ENCODE measurements at places on chromosomes 1 and 21.

DNA sequence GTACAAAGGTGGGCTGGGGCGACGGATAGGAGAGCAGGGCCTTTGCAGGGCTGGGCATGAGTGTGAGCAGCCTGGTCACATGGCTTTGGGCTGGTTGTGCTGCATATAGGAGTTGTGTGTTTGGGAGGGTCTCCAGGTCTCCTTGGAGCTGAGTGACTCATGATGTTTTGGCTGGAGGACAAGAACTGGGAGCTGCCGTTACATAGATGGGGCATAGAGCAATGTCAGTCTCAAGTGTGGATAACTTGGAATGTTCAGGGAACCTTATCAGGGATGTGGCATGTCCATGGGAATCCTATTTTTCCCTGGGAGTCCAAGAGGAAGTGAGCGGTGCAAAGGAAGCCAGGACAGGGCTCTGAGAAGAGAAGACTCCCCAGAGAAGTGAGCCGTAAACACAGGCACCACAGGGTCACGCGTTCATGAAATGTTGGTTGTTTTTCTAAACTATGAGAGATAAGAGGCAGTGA lies 136.4 kb upstream of the KCNE2 start:
- no peak for DNase-seq

GRCh38 chr1:11797525-11798216 lies 8.1 kb downstream of the MTHFR start:
- peak; percentile 90 for DNase-seq

GRCh38 chr1:209624558-209625549 lies 27.4 kb downstream of the LAMB3 start:
- DNase-seq, result no peak

DNA sequence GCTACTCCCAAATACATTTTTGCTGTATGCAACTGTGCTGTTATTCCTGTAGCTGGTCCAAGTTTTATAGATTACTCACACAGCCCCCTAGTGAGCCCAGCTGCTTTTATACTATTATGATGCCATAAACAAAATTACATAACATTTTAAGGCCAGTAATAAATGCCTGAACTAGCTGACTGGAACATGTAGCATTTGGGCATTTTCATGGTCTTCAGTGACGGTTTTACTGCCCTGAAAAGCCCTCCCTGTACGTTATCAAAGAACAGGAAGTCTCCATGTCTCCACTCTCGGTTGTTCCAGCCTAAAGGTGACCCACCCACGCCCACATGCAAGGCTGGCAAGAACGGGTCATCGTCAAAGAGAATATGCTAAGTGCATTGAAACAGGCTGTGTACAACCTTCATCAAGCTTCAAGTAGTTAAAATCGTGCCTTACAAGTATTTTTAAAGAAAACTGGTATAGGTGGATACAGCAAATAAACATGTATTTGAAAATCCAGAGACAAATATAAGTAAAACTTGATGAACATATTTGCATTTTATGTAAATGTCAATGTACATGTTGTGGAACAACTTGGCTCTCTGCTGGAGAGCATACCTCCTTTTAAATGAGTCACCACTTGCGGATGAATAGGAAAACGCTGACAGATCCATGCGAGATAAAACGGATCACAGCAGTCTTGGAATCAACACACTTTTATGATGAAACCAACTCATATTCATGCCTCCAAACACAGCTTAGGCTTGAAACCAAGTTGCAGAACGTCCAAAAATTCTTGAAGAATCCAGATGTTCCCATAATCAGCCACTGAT lies 520.5 kb downstream of the SMYD3 start:
- no peak for DNase-seq

- DNase-seq, result no peak
Observed at GRCh38 chr1:1357871-1358432, 403 bp downstream of the MXRA8 start.

DNA sequence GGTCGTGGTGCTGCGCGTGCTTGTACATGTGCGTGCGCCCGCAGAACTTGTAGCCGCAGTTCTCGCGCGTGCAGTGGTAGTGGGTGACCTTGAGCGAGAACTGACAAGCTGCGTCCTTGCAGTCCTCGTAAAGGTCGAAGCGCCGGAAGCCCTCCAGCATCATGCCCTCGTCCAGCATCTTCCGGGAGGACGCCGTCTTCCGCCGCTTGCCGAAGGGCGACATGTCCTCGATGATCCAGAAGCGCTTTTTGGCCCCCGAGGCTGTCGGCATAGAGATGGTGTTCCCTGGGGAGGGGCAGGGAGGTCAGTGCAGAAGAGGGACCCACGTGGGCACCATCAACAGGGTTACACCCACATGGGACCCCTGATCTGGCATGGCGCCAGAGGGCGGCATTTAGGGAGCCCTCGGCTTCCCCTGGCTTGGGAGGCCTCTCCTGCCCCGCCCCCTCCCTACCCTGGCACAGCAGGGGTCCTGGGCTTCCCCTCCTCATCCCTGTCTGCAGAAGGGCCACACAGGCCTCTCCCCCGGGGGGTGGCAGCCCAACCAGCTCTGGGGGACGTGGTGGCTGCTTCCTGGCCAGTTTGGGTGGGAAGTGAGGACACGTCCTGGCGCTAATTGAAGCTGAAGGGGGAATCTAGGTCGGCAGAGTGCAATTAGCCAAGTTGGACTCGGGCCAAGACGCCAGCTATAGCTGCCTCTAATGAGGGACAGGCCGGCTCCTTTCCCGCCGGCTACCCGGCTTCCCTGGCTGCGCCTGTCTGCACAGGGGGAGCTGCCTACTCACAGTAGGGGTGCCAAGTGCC lies 156.5 kb downstream of the CASZ1 start:
- DNase-seq, result no peak

DNA sequence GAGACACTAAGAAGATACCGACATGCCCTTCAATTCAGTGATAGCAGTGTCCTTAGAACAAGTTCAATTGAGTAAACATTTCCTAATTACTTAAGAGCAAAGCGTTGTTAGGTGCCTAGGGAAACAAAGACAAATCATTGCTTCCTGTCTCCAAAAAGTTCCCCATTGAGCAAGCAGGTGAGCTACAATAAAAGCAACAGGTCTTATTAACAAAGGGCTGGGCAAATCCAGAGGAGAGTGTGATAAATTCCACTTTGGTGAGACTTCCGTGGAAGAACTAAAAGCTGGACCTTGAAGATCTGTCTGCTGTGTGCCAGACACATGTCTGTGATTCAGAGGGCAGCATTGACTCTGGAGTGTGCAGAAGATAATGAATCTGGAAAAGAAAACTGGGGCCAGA lies 1.9 kb upstream of the TUT4 start:
- DNase-seq, result no peak

DNA sequence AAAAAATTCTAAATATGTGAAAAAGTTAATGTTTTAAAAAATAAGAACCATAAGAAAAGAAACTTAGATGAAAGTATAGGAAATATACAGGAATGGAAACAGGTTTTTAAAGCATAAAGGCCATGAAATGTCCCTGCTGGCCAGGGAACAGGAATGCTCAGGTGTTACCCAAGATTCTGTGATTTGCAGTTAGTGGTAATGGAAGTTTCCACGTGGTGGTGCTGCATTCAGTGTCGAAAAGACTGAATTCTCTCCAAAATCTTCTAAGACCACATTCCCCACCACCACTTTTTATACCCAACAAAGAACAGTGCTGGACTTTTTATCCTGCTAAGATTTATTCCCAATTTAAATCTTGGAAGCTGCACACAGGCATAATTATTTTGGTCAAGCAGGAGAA lies 126.2 kb downstream of the PRRX1 start:
- no peak for DNase-seq

DNA sequence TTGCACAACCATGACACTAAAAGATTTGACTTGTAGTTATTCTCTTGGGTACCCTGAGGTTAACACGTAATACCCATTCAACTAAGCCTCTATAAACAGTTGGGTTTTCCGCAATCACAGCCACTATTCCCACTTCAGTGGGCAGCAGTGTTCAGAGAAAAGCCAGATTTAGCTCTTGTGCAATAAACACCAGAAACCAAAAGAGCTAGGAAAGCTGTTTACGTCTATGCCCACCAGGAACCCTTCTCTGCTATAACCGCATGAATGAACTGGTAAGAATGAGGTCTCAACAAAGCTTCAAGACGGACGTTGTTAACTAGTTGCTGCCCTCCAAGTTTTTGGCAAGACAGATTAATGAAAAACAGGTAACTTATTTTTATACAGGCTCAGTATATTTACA lies 101.3 kb downstream of the SLC45A1 start:
- DNase-seq, result no peak

GRCh38 chr1:101928829-101929228 lies 67.9 kb downstream of the OLFM3 start:
- no peak for DNase-seq

- no peak for DNase-seq
Observed at GRCh38 chr1:98988904-98989555, 15.6 kb downstream of the PLPPR5 start.

Measured in hematopoietic multipotent progenitor cell treated with erythropoietin and hydrocortisone succinate and interleukin-3 and kit ligand, for 15 days (in vitro differentiated cells).